ENCODE measurements at places on chromosomes 11 and 22.

DNA sequence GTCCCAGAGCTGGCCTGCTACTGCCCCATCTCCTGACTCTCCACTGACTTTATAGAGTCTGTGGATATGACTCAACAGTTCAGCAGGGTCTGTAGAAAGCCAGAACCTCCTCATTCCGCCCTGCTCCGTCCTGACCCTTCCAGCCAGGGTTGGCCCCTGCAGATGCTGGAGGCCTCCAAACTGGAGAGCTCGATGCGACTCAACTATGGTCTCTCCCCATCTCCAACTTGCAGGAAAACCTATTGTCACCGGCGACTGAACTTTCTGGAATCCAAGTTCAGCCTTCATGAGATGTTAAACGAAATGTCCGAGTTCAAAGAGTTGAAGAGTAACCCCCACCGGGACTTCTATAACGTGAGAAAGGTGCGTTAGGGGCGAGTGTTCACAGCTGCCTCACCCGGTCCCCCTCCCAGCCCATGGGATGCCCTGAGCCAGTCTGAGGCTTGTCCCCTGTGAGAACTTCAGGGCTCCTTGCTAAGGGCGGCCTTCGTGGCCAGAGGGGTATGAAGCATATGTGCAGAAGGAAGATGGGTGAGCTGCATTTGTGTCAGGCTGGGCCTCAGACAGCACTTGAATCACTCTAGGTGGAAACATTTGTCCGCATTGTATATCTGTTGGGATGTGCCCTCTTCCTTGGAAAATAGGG, 32.1 kb downstream of the AMPD3 start:
- no peak for DNase-seq

GRCh38 chr11:113188371-113188834, 126.0 kb upstream of the TTC12 start:
- DNase-seq = peak; percentile 87

- DNase-seq = peak; percentile 16
These were observed 13.0 kb upstream of the EIF3D start for GRCh38 chr22:36541831-36542411.

- no peak for DNase-seq
These were observed 47.5 kb upstream of the RASSF10 start for GRCh38 chr11:12961615-12962014.

DNA sequence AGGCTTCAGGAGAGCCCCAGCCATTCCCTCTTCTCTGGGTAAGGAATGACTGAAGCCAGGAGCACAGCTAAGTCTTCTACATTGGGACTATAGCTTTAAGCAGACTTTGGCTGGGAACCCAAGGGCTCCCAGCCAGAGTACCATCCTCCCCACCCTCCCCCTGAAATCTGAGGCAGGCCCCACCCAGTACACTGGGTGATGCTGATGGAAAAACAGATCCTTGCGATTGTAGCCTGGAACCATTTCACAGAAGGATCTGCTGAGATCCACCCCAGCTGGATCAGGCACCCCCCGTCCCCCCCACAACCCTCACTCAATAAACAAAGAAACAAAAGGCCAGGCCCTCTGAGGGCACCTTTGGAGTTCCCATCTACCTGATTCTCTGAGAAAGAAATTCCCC, 39.8 kb downstream of the IL18BP start:
- DNase-seq = no peak

GRCh38 chr11:20243974-20244373, 83.7 kb upstream of the DBX1 start:
- no peak for DNase-seq

DNA sequence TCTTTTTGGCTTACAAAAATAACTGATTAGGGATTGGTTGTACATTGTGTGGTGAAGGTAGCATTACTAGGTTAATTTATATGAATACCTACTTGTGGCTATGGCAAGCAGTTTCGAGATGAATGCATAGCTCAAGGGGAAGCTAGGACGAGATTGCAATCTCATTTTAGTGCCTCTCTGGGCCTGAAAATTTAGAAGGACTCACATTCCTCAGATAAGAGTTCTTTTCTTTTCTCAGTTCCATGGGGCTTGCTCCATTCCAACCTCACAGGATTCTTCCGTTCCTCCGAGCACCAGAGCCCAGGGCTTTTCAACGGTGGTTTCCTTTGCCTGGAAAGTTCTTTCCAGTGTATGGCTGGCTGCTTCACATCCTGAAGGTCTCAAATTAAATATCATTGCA, 82.1 kb downstream of the CECR2 start:
- DNase-seq = no peak

DNA sequence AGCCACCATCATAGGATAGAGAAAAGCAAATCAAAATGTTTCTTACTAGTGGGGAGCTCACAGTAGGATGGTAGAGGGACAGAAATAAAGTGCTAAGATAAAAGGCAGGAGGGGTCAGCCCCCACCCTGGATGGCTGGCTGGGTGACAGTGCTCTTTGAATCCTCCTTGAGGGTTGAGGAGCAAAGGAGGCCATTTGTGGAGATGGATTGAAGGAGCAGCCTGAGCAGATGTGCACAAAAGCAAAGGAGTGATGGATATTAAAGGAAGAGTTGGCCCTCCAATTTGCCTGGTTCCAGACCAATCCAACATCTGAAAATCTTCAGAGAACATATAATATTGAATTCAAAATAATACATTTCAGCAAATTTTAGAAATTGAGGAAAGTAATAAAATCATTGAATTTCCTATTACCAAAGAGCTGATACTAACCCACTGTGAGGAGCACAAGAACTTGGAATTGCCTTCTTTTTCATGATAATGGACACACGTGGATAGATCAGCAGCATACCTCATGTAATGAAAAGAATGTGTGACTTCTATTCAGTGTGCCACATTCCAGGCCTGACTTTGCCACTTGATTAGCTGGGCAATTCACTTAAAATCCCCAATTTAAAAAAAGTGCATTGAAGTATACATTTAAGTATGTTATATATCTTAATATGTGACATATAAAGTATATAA, 287.0 kb downstream of the FAT3 start:
- DNase-seq = no peak

- peak; percentile 32 for DNase-seq
These were observed 68.2 kb upstream of the EED start for GRCh38 chr11:86176165-86176884.

DNA sequence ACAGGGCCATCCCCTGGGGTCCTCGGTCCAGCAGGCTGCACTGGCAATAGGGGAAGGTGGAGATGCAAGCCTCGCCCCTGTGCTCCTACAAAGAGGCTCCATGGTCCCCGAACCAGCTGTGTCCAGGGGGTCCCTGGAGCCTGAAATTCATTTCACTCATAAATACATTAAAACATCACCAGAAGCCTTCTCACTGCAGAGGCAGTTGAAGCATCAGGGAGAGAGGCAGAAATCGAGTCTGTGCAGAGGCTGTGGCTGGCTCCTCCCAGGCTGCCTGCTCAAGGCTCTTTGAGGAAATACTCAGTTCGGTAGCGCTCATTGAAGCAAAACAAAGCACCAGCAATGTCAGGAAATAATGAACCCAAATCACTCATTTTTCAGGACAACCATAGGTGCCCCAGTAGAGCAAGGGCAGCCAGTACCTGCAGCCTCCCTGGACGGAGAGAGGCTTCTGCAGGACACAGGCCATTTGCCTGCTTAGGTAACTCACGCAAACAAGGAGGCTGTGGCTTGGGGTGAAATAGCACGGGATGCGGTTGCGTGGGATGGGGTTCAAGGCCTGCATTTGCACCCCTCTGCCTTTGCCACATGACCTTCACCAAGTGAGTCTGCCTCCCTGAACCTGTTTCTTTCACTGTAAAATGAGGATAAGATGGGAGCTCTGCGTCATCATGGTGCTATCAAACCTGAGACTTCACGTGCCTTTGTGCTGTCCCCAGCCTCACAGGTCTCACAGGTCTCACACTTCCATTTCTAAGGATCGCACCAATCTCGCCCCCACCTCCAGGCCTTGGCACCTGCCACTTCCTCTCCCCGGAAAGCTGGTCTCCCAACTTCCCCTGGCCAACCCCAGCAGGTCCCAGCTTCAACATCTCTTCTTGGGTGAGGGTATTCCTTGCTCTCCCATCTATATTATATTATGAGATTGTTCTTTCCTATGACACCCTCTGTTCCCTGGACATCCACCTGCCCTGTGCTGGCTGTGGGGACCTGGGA, 84.3 kb upstream of the SHISAL1 start:
- no peak for DNase-seq

DNA sequence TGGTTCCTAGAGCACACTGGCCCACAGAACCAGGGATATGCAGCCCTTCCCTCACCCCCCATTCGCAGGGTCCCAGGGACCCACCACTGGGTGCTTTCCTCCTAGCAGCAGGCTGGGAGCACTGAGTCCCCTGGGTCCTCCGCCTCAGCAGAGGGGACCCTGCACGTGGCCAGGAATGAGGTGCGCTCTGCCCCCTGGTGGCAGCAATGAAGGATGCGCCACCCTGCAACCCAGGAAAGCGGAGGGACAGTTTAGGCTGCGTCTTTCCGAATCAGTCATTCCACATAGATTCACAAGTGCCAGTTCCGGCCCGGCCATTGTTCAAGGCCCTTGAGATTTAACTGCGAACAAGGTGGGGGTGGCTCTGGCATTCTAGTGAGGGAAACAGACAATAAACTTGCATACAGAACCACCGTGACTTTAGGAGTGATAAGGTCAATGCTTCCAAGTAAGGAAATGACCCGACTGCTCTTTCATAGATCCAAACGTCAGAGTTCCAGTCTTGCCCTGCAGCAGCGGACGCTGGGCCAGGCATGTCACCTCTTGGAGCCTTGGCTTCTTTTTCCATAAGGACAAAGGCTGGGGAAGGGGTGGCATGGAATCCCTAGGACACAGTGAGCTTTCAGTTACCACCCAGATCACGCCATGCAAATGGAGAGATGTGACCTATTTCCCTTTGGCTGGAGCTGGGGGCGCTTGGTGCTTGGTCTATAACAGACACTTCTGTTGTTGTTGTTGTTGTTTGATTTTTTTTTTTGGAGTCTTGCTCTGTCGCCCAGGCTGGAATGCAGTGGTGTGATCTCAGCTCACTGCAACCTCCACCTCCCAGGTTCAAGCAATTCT, 7.7 kb downstream of the RIN1 start:
- peak; percentile 85 for DNase-seq

DNA sequence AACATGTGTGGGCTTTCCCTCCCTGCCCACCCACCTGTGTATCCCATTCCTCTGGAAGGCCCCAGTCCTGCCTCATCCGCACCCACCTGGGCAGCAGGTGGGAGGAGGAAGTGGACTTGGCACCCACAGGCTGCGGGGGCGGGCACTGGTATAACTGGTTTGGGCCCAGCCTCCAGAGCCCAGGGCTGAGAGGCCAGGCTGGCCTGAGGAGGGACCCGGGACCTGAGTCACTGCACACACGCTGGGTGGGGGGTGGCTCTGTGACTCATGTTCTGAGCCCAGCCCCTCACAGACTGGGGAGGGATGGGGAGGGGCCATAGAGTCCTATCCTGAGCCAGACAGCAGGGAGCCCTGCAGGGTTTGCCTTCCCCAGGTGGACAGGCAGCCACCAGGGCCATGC, 16.7 kb downstream of the PHLDA2 start:
- DNase-seq = no peak

GRCh38 chr11:134581966-134582769, 170.1 kb upstream of the B3GAT1 start:
- peak; percentile 12 for DNase-seq

DNA sequence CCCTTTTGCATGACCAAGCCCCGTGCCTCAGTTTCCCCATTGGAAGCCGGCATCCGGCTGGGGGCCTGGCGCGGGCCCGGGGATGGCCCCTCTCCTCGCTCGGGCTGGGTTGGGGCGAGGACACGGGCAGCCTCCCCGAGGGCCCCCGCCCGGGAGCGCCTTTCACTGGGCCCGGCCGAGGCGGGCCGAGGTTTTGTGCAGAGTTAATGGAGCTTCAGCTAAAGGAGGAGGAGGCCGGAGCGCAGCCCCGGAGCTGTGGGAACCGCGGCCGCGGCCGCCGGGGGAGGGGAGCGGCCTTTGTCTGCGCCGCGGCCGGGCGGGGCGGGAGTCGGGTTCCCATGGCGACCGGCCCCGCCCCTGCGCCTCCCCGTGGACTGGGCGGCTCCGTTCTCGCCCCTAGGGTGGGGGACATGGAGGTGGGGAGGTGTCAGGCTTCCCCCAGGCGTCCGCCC, 1.4 kb upstream of the MAPK11 start:
- peak; percentile 82 for DNase-seq

DNA sequence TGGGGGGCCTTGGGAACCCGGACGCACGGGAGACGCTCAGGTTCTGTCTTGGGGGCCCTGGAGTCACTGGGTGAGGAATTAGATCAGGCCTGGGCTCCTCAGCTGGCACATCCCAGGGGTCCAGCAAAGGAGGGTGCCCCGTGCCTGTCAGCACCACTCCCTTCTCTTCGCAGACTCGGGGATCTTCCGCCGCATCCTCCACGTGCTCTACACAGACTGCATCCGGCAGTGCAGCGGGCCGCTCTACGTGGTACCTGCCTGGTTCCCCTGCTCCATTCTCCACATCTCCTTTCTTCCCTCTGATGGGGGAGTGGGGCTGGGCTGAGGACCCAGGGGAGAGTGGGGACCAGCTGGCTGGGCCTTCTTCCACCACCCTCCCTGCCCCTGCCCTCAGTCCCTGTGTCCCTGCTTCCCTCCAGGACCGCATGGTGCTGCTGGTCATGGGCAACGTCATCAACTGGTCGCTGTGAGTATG, 6.7 kb upstream of the TAGLN start:
- DNase-seq = no peak

DNA sequence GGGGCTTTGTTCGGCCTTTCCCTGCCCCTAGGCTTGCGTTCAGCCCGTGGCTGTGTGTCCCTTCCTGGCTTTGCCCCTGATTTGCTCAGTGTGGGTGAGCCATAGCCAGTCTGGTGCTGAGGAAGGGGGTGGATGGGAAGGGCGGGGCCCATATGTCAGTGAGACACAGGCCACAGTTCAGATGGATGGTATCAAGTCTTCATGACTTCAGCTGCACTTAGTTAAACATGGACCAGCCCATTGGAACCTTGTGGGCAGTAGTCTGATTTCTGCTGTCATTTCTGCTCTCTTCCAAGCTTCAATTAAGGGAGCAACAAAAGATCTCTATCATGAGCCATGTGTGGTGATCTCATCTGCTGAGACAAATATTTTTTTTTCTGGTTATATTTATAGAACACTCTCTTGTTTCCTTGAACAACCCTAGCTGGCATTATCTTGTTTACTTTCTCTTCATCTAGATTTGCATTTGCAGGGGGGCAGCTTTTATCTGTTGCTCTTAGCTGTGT, 21.6 kb upstream of the PEX26 start:
- peak; percentile 63 for DNase-seq

DNA sequence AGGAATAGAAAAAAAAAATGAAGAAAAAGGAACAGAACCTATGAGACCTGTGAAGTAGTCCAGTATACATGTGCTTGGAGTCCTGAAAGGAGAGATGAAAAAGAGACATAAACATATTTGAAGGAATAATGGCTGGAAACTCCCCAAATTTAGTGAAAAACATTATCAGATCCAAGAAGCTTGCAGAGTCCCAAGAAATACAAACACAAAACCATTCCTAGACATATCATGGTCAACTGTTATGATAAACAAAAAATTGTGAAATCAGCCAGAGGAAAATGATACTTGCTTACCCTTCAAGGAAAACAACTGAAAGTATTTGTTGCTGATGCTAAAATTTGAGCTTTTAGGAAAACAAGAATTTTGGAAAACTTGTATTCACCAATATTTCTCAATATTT, 250.1 kb downstream of the DDX10 start:
- no peak for DNase-seq

Measured in suppressor macrophage (primary cell).